Bronchus fibroblast of lung (primary cell): ENCODE measurements at places on chromosomes 4 and X. TPM values are rescaled to one million over a fixed set of nuclear protein-coding genes. Genes with fewer than 3 reads are reported as not detected.

Gene KIAA0232
- total RNA-seq: 10.6 and 10.9 TPM in 2 replicates

Gene CLDN34
- not detected in 2 replicates for total RNA-seq

Gene GLRB
- 3.9 and 4.2 TPM in 2 replicates for total RNA-seq

Gene SPANXA2
- not detected in 2 replicates for total RNA-seq

Gene AGTR2
- total RNA-seq: not detected in 2 replicates

Gene USP17L5
- not detected in 2 replicates for total RNA-seq

Gene UGT2B17
- total RNA-seq: not detected in 2 replicates

Gene CT55
- total RNA-seq: not detected in 2 replicates

Gene CHIC1
- 2.1 and 2.4 TPM in 2 replicates for total RNA-seq
